ENCODE measurements at places on chromosomes 4 and X.

DNA sequence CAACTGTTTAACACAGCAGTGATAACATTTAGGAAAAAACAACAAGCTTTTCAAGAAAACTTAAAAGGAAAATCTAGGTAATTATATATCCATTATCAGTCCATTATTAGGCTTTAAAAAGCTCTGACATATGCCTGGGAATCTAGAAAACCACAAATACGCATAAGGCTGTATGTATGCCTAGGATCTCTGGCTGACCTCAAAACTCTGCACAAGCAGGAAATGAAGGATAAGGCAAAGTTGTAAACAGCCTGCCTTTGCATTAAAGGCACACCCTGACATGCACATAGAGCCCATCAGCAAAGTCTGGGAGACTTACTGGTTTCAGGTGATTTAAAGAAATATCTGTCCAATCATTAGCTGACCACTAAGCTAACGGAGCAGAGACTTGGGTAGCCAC lies 14.0 kb downstream of the TIMP1 start:
- no peak for DNase-seq

DNA sequence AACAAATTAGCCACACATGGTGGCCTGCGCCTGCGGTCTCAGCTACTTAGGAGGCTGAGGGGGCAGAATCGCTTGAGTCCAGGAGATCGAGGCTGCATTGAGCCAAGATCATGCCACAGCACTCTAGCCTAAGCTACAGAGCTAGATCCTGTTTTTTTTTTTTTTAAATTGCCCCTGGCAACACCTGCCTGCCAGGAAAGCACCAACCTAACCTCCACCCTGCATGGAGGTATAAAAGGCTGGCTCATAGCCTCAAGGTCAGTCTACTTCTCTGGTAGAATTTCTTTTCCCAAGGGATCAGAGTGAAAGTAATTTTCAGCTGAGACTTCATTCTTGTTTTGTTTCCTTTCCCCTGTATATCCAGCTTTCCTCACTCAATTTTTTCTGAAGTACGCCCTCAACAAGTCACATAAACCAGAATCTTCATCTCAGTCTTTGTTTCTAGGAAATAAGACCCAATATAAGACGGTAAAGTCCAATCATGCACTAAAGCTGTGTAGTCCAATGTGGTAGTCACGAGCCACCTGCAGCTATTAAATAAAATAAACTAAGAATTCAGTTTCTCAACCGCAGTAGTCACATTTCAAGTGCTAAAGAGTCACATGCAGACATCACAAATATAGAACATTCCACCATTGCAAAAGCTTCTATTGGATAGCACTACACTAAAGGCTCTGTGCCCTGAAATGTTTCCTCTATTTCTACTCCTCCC lies 113.3 kb downstream of the HPGD start:
- DNase-seq: no peak

DNA sequence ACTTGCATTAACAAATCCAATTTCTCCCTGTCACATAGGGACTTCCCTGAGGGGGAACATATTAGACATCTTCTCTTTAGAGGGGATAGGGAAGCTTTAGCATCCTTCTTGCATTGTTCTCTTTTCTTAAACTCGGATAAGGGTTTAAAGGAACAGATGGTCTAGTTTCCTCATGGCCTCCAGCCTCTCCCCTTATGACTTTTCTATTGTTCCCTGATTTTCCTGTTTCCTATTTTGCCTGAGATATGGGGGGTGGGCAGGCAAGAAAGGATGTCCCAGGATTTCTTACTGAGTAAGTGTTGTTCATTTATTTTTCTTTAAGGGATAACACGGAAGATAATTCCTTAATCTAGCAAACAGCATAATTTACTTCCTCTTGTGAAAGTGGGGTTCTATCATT lies 107.7 kb upstream of the MAGEE2 start:
- DNase-seq: no peak

GRCh38 chr4:95093936-95094929 lies 336.5 kb downstream of the BMPR1B start:
- no peak for DNase-seq

GRCh38 chrX:139802048-139802447 lies 94.1 kb upstream of the MCF2 start:
- DNase-seq: no peak

GRCh38 chr4:24809376-24809775 lies 14.0 kb downstream of the SOD3 start:
- no peak for DNase-seq

GRCh38 chr4:183099537-183100297 lies 660 bp downstream of the WWC2 start:
- no peak for DNase-seq

- DNase-seq: no peak
Measured at GRCh38 chr4:139451997-139452396, 1.9 kb upstream of the RAB33B start.

GRCh38 chrX:3669841-3670475 lies 43.5 kb downstream of the PRKX start:
- DNase-seq: no peak

GRCh38 chr4:54687887-54688841 lies 30.4 kb downstream of the KIT start:
- DNase-seq: no peak

GRCh38 chrX:123308658-123309057 lies 124.6 kb downstream of the GRIA3 start:
- DNase-seq: no peak

DNA sequence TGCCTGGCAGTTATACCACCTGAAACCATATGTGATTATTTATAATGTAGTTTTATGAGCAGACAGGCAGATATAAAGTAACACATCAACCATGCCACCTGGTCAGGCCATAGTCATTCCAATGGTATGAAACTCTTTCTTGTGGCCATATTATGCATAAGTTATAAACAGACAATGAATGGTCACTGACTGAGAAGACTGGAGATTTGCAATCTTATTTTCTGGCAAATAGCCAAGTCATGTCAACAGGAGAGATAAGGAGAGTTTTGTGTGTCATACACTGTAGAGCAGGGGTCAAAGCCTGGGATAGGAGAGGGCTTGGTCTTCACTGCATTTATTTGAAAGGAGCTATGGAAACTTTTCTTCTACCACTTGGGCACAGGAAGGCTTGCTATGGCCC lies 29.5 kb downstream of the SORBS2 start:
- no peak for DNase-seq

GRCh38 chrX:13265549-13266132 lies 54.2 kb downstream of the ATXN3L start:
- no peak for DNase-seq

DNA sequence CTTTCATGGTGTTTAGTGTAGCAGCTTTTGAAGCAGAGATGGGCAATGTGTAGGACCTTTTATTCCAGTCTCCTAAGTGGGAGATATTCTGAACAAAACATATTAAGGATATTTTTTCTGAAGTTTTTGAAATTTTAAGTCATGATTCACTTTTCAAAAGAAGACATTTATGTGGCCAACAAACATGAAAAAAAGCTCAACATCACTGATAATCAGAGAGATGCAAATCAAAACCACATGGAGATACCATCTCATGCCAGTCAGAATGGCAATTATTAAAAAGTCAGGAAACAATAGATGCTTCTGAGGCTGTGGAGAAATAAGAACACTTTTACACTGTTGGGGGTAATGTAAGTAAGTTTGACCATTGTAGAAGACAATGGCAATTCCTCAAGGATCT lies 76.0 kb downstream of the FAT4 start:
- no peak for DNase-seq

- no peak for DNase-seq
Measured at GRCh38 chrX:9062641-9063040, 28.7 kb upstream of the FAM9B start.

- no peak for DNase-seq
Measured at GRCh38 chrX:72123471-72124185, 8.1 kb downstream of the RTL5 start.

DNA sequence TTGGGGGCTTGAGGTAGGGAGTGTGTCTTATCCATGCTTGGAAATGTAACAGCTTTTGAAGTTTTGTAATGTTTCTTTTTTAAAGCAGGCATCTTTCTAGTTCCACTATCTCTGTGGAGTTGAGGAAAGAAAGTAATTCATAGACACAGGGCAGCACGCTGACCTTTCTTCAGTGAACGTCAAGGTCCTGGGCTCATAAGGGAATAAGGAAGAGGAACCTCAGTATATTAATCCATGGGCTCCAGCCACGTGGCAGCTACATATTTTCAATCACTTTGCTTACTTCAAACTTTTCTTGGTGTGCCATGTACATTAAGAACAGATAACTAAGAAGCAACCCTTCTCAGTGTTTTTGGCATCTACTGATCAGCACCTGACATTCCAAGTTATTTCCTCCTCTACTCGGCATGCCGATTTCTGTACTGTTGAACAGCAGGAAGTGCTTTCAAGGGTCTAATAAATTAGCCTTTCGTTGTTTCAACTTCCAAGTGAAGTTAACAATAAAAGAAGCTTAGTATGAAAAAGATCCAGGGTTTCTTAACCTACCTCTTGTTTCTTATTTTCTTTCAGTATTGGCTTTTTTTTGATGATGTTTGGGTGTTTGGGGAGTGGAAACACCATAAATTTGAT lies 88.2 kb downstream of the SORBS2 start:
- DNase-seq: no peak

DNA sequence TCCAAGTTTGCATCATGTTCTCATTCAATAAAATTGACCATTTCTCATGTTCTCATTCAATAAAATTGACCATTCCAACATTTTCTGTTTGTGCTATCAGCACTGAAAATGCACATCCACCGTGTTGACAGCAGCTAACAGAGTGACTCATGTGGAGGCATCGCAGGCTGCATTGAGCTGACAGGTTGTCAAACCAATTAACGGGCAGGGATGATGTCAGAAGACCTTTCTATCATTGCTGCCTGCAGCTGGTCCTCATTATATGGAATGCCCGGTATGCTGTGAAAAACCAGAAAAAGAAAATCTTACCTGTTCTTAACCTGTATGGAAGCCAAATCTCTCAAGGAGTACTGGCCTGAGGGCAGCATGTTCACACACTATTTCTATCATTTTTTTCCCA lies 202.0 kb downstream of the SMIM20 start:
- no peak for DNase-seq

GRCh38 chr4:23232987-23233386 lies 540.2 kb downstream of the GBA3 start:
- no peak for DNase-seq

GRCh38 chrX:139112432-139112831 lies 400.9 kb upstream of the FGF13 start:
- no peak for DNase-seq

DNA sequence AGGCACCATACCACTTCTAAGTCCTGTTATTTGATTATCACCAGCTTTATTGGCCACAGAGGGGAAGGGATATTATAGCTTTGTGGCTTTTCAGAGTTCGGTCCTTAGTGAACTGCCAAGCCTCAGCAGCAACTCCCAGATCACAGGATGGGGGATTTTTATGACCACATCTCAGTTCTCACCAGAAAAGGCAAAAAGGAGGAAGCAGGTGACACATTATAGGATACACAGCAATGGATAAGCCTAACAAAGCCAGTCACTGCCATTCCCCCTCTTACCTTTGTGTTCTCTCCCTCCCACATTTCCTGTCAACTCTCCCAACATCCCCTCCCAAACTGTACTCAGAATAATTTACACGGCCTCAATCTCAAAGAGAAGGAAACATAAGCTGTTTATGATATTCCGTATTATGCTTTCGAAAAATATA lies 142.8 kb downstream of the MGST2 start:
- DNase-seq: no peak

- no peak for DNase-seq
Measured at GRCh38 chr4:5554376-5554775, 154.0 kb downstream of the EVC2 start.

DNA sequence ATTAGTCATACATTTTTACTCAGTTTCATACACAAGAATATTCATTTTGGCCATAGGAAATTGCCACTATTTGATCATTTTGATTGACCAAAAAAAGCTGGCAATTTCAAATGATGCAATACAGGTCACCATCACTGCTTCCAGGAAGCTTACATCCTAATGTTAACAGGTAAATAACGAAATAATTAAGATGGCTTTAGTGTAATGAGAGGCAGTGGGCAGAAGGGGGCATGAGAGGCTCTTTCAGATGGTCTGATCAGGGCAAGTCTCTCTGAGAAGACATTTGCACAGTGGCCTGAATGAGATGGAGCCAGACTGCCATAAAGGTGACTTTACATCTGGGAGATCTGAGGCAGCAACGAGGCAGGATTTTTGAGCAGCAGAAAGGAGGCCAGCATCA lies 170.7 kb downstream of the SLIT2 start:
- no peak for DNase-seq

DNA sequence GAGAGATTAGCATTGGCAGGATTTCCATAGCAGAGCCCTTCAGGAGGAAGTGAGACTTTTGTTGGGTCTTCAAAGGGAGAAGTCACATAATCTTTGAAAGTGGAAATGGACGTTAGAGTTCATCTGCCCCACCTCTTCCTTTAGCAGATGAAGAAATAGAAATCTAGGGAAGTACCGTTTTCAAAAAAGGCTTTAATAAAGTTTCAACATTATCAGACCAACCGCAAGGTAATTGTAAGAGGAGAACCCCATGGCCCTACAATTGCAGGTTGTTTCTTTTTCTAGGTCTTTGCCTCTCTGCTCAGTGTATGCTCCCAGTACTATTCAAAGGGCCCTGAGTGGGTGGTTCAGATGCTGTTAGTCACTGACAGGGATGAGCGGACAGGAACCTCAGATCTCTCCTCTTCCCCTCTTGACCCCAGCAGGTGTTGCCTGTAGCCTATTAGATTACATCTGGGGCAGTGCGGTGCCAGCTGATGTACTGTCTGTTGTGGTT lies 48.6 kb upstream of the AP1S2 start:
- DNase-seq: no peak

GRCh38 chrX:47743504-47743903 lies 84.5 kb upstream of the UXT start:
- DNase-seq: no peak

DNA sequence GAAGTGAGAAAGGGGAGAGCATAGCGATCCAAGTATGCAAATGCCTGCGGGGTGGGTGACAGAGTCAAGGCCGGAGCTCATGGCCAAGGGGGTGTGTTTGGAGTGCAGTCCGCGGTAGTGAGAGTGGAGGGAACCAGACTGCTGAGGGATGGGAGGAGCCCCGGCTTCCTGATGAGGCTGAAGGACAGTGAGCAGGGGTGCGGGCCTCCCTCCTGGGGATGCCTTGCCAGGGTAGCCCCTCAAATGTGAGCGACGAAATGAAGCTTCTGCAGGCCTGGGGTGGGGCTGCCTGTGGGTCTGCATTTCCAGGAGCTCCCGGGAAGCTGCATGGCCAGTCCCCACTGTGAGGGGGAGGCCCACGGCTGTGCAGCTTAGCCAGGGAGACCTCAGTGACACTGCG lies 45.0 kb downstream of the PSAPL1 start:
- DNase-seq: no peak

GRCh38 chrX:112736310-112736709 lies 56.6 kb upstream of the LHFPL1 start:
- DNase-seq: no peak

- DNase-seq: no peak
Measured at GRCh38 chrX:121256647-121257046, 209.2 kb downstream of the GLUD2 start.

GRCh38 chr4:6942238-6942800 lies 32.7 kb downstream of the TBC1D14 start:
- no peak for DNase-seq

- no peak for DNase-seq
Measured at GRCh38 chr4:77433418-77433733, 172.2 kb upstream of the CXCL13 start.

Data from stimulated activated CD4-positive, alpha-beta T cell treated with anti-CD3 and anti-CD28 coated beads, Interleukin-1b, Interleukin-23, amount 100 ng/mL, for 1 hour (primary cell).